Glomerular endothelial cell (primary cell): ENCODE measurements at places on chromosomes 3 and 15.

DNA sequence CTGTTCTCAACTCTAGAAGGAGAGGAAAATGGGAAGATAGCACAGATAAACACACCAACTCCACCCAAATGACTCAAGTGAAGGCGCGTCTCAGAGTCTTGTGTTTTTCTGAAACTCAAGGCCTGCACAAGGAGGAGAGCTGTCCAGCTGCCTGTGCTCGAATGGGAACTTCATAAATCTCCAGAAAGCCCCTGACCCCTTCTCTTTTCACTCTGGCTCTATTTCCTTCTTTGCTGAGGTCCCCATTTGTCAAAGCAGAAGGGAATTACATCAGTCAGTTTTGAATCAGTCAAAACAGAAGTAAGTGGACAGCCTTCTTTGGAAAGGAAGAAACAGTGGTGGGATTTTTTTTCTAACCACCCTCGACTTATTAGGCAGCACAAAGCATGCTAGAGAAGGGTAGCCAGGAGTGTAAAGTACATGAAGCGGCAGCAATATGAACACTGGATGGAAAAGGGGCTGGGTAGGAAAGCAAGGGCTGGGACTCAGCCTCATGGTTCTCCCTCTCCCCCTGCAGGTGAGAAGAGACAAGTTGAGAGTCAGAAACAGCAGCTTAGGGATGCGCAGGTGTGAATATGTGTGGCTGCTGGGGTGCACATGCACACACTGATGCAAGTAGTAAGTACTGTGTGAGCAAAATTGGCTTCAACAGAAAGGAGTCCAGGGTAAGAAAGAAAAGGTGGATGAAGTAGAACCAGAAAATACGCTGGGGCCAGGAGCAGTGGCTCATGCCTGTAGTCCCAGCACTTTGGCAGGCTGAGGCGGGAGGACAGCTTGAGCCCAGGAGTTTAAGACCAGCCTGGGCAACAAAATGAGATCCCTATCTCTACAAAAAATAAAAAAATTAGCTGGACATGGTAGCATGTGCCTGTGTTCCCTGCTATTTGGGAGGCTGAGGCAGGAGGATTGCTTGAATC lies 36.6 kb upstream of the MAGEF1 start:
- no peak for DNase-seq

GRCh38 chr3:63387568-63387967 lies 109.5 kb downstream of the SYNPR start:
- no peak for DNase-seq

DNA sequence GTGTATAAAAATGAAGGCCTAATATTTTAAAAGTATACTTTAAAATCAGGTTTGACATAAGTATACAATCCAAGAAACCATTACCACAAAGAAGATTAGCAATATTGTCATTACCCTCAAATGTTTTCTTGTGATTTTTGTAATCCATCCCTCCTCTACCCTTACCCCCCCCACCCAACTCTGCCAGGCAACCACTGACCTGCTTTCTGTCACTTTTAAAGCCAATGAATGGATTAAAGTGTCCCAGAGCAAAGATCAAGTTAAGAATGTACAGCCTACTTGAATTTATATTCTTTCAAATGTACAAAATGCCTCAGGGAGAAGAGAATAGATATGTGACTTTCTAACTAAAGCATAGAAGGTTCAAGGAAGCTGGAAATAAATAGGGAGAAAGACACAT lies 1038.8 kb upstream of the GBE1 start:
- DNase-seq, result no peak

- no peak for DNase-seq
Measured at GRCh38 chr15:88241461-88241860, 15.1 kb downstream of the NTRK3 start.

DNA sequence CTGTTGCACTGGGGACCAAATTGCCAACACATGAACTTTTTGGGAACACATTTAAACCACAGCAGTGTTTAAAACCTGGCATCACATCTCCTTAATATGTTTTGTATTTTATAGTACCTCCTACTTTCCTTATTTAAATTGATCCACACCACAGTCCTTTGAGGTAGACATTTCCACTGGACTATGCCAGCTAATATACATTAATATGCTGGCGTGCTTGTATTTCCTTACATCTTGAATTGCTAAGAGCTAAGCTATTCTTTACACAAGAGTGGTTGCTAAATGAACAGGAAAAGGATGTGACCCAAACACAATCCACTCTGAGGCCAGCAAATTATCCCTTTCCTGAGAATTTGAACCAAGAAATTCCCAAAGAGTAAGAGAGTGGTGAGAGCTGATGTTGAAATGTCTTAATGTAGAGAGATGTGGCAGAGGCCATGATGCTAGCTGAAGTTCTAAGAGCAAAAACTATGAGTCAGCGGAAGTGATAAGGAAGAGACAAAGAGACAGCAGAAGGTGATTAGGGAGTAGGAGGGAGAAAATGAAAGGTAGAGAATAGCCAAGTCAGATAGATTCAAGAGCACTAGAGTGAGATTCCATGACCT lies 131.2 kb downstream of the CD47 start:
- no peak for DNase-seq

GRCh38 chr15:32853592-32853991 lies 135.8 kb downstream of the GREM1 start:
- DNase-seq, result no peak

DNA sequence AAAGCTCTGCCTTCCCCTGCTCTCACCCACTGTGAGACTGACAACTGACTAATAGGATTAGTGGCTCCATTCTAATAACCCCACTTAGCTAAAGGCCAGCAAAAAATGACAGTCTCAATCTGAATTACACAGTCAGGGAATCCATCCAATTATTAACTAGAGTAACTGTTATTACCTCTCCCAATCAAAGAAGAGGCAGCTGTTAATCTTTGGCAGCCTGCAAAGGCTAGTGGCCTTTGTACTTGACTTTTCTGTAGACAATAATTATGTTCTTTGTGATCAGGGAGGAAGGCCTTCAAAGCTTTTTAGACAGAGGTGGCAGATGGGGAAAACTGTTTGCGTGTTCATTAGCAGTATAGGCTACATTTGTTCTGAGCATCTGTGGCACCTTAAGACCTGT lies 177.7 kb downstream of the ISL2 start:
- no peak for DNase-seq

DNA sequence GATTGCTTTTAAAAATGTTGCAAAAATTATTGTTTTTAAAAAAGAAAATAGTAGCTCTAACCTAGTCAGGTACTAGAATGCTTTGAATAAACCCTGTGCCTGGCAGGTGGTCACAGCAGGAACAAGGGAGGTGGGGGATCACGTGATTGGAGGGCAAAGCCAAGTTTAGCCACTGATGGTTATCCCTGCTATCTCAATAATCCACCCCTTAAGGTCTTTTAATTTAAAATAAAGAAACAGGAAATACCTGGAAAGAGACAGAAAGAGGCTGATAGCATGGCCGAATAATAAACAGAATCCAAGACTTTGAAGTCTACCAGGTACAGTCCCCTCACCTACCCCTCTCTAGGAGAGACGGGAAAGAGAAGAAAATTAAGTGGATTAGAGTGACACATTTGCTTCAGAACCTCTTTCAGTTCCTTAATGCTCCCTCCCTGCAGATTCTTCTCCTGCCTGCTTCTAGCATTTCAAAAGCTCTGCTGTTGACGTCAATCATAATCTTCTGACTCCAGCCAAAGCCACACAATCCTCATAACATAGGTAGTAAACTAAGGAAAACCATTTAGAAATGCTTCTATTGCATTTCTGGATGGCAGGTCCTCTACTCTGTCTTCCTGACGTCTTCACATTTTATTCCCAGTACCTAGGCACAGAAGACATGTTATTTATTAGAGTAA lies 303.4 kb upstream of the MME start:
- DNase-seq, result no peak

DNA sequence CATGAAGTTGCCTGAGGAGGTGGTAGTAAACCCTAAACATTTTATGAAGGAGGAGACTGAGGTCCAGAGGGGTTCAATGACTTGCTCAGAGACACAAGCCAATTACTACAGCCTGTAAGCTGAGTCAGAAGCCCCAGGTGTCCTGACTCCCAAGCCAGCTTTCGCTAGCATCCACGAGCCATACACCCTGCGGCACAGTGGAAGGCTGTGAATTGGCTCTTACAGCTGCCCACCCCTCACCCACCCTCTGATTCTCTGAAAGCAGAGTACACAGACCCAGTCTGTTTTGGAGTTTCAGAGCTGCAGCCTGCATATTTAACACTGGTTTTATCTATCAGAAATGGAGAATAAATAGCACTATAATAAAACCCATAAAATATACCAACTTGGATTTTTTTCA lies 253.4 kb downstream of the IGSF11 start:
- DNase-seq, result no peak

DNA sequence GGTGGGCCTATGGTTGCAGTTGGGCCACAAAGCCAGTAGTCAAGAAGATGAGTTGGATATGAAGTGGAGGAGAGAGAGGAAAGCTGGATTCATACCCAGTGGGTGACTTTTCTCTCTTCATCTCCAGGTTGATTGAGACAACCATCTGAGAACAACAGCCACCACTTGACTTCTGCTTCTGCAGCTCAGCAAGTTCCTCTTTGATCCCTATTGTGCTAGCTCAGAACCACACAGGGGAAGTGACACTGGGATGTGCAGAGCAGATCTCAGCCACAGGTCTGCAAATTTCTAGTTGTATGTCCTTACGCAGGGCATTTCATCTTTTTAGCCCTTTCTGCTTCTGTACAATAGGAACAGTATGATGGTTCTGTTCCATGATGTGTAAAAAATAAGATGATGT lies 459.2 kb upstream of the ARRDC4 start:
- no peak for DNase-seq

- DNase-seq, result no peak
Measured at GRCh38 chr15:41559239-41559782, 299 bp downstream of the TYRO3 start.

- DNase-seq, result no peak
Measured at GRCh38 chr3:77242371-77242770, 202.5 kb downstream of the ROBO2 start.

DNA sequence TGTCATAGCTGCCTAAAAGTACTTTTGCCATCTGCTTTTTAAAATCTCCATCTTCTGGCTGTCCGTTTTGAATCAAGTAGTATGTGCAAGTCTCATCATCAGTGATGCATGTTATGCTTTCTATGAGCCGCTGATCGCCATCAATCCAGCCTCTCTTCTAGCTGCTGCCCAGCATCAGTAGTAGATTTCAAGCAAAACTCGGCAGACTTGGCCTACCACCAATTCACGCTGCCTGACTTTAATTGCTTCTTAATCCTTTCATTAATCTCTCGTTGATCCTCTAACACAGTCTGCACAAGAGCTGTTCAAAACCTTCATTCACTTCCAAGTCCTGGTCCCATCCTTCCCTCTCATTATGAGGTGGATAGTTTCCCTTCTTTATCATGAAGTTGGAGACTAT lies 104.9 kb downstream of the NSUN3 start:
- DNase-seq, result no peak

GRCh38 chr15:33701304-33701696 lies 267.0 kb upstream of the CHRM5 start:
- no peak for DNase-seq

DNA sequence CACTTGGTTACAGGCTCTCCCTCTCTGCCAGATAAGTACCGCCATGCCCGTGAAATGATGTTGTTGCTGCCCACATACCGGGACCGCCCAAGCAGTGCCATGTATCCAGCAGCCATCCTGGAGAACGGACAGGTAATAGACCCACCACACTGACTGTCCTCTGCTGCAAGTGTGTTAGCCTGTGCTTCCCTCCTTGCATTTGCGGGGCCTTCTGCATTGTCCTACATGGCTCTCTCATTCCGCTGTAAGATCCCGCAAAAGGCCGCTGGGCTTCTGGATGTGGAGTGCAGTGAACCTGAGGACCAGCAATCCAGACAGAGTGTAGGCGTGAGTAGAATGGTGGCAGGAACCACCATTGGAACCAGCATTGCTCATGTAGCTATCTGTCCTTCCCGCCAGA lies 10.6 kb upstream of the MANF start:
- DNase-seq, result no peak

DNA sequence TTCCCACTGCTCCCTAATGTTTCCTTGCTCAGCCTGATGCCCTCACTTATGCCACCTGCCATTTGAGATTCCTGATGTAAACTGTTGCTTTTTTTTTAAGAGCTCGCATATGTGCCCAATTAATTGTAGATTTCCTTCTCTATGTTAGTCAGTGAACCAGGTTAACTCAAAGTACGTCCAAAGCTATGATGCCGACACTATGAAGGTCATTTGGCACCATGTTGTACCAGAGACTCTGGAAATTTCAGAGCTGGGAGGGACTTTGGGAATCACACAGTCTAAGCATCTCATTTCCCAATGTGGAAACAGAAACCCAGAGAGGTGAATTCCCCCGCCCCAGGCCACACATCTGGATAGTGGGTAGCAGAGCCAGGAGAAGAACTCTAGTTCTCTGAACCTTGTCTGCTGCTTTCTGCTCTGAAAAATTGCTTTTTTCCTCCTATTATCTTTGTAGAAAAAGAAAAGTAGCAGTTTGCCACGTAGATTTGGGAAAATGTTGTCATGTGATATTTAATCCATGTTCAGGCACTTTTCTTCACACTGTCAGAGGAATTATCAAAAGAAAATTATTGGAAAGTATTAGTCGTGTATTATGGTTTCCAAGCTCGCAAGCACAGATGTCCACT lies 38.5 kb upstream of the TNFAIP8L3 start:
- DNase-seq, result no peak

DNA sequence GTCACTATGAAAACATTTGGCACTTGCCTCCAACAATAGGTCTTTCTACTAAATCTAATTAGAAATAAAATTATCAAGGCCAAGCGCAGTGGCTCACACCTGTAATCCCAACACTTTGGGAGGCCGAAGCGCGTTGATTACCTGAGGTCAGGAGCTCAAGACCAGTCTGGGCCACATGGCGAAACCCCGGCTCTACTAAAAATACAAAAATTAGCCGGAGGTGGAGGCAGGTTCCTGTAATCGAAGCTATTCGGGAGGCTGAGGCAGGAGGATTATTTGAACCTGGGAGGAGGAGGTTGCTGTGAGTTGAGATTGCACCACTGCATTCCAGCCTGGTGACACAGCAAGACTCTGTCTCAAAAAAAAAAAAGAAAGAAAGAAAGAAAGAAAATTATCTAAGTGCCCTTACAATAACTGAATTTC lies 1.6 kb upstream of the PLD1 start:
- DNase-seq, result no peak

DNA sequence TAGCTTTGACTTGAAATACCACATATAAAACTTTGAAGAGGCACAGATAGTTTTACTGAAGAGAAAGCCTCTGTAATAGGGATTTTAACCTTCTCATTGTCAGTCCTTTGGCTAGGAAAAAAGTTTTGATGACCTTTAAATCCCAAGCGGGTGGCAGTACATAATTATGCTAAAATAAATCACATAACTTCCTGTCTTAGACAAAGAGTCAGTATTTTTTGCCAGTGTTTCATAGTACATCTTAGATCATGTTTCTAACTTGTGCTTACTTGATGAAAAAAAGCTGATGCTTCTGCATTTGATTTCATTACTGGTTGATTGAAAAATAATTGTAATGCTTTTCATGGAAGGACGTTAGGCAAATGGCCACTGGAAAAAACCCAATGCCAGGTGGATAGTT lies 5.8 kb downstream of the ST3GAL6 start:
- DNase-seq, result no peak
